T-helper 9 cell (primary cell): ENCODE measurements at places on chromosomes 6 and 20.

GRCh38 chr6:23111984-23112383 is 542.6 kb downstream of the HDGFL1 start:
- no peak for DNase-seq

GRCh38 chr6:25154034-25154596 is 125.1 kb upstream of the CARMIL1 start:
- DNase-seq = no peak

- no peak for DNase-seq
Observed at GRCh38 chr6:63615590-63615989, 20.0 kb upstream of the PHF3 start.

GRCh38 chr6:156795825-156796224 is 18.6 kb downstream of the ARID1B start:
- no peak for DNase-seq

- no peak for DNase-seq
Observed at GRCh38 chr20:2619961-2620595, 32.4 kb upstream of the NOP56 start.

DNA sequence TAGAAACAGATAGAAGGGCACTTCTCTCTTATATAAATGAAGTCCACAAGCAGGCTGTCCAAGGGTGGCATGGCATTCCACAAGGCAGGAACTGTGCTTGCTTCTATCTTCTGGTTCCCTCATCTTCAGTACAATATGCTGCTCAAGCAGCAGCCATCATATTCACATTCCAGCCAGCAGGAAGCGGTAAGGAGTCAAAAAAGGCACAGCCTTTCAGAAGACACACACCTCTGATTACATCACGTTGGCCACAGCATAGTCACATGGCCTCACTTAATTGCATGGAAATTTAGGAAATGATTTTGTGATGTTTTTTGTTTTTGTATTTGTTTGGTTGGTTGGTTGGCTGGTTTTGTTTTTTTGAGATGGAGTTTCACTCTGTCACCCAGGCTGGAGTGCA is 19.0 kb downstream of the REM1 start:
- DNase-seq = no peak
